ENCODE measurements at places on chromosomes 3 and 15.

- DNase-seq = no peak
Observed at GRCh38 chr15:29631076-29632070, 190.9 kb downstream of the TJP1 start.

DNA sequence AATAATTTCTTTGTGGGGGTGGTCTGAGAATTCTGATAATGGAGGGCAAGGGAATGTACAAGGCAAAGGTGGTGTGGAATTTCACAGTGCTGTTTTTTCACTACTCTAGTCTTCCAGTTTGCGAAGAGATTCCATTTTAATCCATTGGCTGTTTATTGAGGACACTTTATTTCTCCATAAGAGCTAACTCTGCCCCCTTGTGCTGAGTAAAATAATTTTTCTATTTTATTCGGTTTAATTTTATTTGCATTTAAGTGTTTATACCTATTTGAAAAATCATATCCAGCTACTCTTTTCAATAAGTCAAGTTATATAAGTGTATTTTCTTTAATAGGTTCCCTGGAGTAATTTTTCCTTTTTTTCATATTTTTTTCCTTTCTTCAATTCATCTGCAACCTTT lies 840.1 kb downstream of the TUSC7 start:
- no peak for DNase-seq

- no peak for DNase-seq
Observed at GRCh38 chr15:64019764-64020163, 26.5 kb downstream of the DAPK2 start.

DNA sequence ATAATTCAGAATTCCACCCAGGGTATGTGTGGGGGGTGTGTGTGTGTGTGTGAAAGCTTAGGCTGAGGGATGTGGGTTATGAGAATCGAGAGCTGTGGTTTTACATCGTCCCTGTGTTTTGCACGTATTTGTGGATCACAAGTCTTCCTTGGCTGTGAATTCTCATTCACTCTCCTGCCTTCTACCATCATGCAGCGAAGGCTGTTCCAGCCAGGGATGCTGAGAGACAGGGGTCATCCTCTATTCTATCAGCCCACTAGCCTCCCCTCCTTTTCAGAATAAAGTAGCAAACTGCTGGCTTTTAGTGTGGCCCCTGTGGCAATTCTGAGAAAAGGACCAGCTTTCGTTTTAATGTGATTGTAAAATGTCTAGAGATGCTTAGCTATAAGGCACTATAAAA lies 460.6 kb upstream of the NR2F2 start:
- DNase-seq = no peak

- no peak for DNase-seq
Observed at GRCh38 chr15:88813960-88814359, 10.7 kb downstream of the ACAN start.

GRCh38 chr3:47588587-47588986 lies 9.9 kb upstream of the CSPG5 start:
- DNase-seq = no peak

DNA sequence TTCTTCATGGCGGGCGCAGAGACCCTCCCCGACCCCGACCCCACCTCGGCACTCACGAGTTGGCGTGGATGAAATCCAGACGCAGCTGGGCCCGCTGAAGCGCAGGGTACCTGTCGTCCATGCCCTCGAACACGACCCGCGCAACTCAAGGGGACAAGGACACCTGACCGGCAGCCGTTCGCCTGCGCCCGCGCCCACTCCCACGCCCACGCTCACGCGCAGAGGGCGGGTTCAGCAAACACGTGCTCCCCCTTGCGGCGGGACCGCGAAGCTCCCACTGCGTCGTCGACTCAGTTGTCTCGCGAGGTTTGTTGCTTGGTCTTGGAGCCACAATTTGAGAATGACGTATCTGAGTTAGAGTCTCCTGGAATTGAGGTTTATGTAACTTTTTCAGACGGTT lies at the start of gene MORC1:
TSS of gene MORC1 (minus strand) at position 196 of the 400 bp plus-strand sequence. CDS start at position 121, 75 bp downstream.
- no peak for DNase-seq

- DNase-seq = no peak
Observed at GRCh38 chr15:38197553-38197952, 55.1 kb upstream of the SPRED1 start.

DNA sequence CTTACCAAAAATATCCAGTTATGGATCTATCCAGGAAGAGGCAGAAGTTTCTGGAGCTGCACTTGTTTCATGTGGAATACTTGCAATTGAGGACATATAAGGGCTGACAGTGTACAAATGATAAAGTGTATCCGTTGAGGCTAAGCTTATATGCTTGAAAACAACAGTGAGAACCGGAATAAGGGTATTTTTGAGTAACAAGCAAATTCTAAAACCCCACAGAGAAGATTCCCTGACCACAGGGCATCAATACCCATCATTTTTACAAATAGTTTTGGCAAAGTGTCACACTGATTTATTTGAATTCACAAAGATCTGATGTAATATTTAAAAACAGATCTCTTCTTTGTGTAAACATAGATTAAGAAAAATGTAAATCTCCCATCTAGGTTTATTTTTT lies 208.4 kb downstream of the FMN1 start:
- DNase-seq = no peak

DNA sequence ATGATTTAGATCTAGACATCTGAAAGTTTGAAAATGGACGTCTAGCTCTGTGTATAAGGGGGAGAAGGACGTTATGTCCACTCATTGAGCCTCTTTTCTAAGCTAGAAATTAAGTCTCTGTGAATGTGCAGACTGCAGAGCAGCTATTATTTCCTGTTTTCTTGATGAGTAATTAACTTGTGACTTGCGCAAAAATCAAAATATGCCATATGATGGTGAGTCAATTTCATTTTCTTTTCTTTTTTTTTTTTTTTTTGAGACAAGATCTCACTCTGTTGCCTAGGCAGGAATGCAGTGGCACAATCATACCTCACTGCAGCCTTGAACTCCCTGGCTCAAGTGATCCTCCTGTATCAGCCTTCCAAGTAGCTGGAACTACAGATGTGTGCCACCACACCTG lies 14.1 kb downstream of the LACTB start:
- DNase-seq = no peak

GRCh38 chr3:66362541-66362941 lies 138.3 kb downstream of the LRIG1 start:
- DNase-seq = no peak

DNA sequence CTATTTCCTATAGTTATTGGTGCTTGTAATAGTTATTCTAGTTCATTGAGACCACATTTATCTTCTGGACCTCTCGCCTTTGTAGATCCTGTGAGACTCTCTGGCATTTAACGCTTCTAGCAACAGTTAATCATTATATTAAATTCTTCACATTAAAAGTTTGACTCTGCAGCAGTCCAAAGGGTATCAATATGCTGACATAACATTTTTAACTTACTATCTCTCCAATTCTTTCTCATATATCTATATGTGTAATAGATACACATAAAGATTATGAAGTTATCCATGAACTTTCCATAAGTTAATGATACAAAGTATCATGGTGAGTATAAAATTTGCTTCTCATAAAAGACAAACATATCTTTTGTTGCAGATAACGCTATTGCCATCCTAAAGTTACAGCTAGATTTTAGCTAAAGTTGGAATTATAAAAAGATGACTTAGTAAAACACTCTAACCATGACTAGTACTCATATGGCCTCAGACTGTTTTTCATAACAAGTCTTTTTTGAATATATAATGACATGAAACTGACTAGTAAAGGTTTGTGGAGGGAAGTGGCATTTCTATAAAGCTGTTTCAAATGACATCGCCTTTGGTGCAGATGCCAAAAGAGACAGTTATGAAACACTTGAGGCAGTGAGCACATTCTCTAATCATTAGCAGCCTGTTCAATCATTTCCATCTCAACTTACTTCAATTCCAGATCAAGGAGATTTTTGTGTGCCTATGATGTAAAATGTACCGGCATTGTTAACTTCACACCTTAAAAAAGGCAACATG lies 379.3 kb upstream of the CBLB start:
- no peak for DNase-seq
